ENCODE measurements at places on chromosomes 3 and 15.

DNA sequence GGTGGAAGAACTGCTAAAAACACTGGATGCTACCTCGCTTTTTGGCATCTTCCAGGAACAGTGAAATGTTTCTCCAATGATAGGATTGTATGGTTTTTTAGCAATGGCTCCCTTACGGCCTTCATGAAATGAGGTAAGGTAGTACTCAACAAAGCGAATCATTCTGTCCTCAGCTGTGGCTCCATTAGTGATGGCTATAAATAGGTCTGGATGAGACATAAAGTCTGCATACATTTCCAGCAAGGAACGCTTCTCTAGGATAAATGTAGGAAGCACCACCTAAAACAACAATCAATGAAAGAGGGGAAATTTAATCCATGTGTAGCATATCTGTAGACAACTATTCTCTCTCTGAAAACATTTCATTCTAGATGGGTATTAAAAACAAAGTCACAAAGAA is 32.4 kb upstream of the SNX4 start:
- DNase-seq: no peak

DNA sequence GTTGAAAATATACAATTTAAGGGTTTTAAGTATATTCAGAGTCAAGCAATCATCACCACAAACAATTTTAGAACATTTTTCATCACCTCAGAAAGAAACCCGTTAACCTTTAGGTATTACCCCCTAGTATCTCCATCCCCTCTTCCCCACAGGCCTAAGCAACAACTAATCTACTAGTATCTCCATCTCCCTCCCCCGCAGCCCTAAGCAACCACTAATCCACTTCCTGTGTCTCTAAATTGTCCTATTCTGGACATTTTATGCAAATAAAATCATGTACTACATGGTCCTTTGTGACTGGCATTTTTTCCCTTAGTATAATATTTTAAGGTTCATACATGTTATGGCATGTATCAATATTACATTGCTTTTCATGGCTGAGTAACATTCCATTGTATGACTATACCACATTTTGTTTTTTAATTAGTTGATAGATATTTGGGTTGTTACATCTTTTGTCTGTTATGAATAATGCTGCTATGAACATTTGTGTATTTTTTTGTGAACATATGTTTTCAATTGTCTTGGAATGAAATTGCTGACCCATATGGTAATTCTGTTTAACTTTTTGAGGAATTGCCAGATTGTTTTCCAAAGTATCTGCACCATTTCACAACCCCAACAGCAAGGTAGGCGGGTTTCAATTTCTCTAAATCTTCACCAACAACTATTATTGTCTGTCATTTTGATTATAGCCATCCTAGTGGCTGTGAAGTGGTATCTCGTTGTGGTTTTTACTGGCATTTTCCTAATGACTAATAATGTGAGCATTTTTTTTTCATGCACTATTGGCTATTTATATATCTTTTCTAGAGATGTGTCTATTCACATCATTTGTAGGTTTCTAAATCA is 215.6 kb upstream of the CD96 start:
- DNase-seq: no peak

DNA sequence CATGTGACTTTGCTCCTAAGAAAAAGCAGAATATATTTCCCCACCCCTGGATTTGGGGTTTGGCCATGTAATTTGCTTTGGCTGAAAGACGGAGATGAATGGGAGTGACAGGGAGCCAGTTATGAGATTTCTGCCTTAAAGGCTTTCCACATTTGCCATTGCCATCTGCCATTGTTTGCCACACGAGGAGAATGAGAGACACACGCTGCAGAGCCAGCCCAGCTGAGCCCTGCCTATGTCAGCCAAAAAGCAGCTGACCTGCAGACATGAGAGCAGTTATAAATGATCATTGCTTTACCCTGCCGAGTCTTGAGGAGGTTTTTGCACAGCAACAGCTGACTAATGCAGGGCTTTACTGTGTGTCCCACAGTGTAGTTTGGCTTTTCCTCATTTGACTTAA is 40.6 kb upstream of the RFTN1 start:
- no peak for DNase-seq

- DNase-seq: peak; percentile 80
Measured at GRCh38 chr3:13657660-13658435, 108.9 kb downstream of the FBLN2 start.

GRCh38 chr3:136387031-136387430 is 136.9 kb downstream of the PCCB start:
- no peak for DNase-seq

Measured in type B pancreatic cell (in vitro differentiated cells).